CD8-positive, alpha-beta memory T cell (primary cell): ENCODE measurements at places on chromosomes 1 and 21.

- DNase-seq, result no peak
Measured at GRCh38 chr1:207306023-207306422, 15.5 kb upstream of the CD55 start.

DNA sequence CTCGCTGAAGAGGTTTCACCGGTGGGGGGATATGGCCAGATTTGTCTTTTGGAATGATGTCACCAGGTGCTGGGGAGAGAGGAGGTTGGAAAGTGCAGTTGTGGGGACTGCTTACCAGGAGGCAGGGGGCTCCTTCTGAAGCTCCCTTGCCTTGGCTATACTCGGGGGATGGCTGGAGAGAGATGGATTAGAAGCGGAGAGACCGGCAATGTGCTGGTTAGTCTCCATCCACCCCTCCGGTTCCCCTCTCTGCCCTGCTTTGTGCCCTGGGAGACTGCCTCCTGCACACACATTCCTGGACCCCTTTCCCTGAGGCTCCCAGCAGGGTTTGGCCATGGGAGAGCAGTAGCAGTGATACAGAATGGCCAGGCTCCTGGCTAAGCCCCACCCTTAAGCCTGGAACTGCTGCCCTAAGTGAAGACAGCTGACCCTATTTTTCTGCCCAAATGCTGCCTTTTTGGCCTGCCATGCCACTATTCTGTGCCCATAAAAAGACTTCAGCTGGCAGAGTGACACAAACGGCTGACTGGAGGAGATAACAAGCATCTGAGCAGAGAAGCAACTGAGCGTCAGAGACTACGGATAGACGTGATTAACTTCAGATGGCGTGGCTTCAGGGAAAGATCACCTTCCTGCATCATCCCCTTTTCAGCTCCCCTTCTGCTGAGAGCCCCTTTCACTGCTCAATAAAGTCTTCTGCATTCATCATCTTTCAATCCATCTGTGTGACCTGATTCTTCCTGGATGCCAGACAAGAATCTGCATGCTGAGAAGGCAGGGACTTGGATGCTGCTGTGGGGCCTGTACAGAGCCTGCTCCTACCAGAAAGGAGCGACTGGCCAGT lies 14.5 kb upstream of the VPS13D start:
- DNase-seq, result no peak

DNA sequence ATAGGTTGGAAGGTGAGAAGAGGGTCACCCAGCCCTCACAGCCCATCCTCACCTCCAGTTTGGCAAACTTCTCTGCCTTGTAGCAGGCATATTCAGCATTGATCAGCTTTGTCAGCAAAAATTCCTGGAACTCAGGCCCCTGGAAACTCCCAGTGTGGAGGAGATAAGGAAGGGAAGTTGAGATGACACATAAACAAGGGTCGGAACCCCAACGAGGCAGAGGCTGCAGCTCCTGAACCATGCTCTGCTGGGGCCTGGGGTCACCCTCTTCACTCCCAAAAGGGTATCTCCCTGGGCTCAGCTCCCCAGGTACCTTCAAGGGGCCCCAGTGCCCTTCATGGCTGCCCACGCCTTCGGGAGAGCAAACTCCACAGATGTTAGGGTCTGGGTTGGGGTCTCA lies 60.4 kb downstream of the RAP1GAP start:
- DNase-seq, result no peak

DNA sequence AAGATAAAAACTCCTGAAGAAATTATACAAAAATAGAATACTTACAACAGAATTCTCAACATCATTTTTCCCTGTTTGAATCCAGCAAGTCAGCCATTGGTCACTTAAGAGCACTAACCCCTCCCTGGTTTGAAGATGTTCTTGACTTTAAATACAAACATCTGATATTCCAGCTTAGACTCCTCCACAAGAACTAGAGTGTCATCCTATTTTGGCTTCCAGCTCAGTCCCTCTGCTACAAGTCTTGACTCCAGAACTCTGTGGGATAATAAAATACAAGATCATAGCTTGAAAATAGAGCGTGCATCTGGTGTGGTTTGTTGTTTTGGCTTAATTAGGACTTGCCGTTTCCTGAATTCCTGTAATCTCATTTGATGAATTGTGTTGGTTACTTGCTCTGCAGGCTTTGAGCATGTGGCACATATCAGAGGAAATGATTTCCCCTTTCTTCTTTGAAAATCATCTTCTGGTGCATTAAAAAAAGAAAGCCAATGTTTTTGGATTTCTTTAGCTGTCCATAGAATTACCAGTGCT lies 63.7 kb upstream of the DPT start:
- DNase-seq, result no peak

- no peak for DNase-seq
Measured at GRCh38 chr1:58702261-58703141, 2.6 kb upstream of the MYSM1 start.

- no peak for DNase-seq
Measured at GRCh38 chr1:183030053-183030452, 6.8 kb downstream of the LAMC1 start.

GRCh38 chr1:22681556-22682276 lies 28.7 kb downstream of the C1QB start:
- no peak for DNase-seq

- no peak for DNase-seq
Measured at GRCh38 chr1:11470912-11471311, 8.0 kb upstream of the DISP3 start.

- DNase-seq, result no peak
Measured at GRCh38 chr1:192311281-192311680, 5.5 kb upstream of the RGS21 start.

GRCh38 chr21:32022146-32022545 lies 149.3 kb downstream of the HUNK start:
- no peak for DNase-seq

- DNase-seq, result no peak
Measured at GRCh38 chr1:78229344-78229743, 183.6 kb downstream of the GIPC2 start.

GRCh38 chr1:232868793-232869491 lies 63.7 kb downstream of the MAP10 start:
- no peak for DNase-seq

GRCh38 chr1:100511058-100511457 lies 26.9 kb upstream of the GPR88 start:
- no peak for DNase-seq

GRCh38 chr1:119467857-119468668 lies 38.9 kb upstream of the HSD3B1 start:
- DNase-seq, result no peak

- no peak for DNase-seq
Measured at GRCh38 chr1:232463225-232463624, 166.7 kb downstream of the SIPA1L2 start.
